Stomach (tissue), 19 donors: ENCODE measurements at places on chromosomes 3 and 15.

GRCh38 chr15:74022706-74023470, 28.4 kb downstream of the PML start:
- peak; percentile 10 for DNase-seq

DNA sequence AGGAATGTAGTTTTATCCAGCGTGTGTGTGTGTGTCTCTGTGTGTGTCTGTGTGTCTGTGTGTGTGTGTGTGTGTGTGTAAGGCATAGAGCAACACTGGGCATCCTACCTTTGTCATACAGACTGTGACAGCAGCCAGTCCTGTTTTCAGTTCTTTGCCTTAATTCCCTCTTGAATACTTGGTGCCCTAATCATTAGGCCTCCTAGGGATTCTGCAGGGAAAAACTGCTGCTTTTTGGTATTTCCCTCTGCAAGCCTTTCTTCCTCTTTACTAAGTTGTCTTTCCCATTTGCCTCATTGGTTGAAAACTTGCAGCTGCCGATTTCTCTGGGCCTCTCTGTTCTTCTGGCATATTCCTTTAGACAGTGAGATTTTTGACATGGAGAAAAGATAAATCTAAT, 9.2 kb downstream of the SLC25A36 start:
- no peak for DNase-seq

DNA sequence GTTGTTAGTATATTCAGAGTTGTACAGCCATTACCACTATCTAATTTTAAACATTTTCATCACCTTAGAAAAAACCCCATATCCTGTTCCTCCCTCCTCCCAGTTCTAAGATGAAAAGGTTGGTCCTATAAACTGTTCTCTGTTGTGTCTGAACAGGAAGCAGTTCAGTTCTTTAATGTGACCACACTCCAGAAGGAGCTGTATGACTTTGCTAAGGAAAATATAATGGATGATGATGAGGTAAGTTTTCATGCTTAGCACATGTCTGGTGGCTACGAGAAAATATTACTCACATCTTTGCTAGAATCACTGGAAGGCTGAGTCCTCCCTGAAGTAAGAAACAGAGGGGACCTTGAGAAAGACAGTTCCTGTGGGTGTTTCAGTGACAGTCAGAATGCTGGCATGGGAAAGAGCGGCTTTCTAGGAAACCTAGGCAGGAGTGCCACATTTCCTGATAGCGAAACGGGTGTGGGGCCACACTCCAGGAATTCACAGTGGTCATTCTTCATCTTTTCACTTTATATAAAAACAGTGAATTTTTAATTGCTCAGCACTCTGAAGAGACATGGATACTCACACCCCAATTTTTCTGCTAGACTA, 20.3 kb downstream of the CRTAP start:
- no peak for DNase-seq

DNA sequence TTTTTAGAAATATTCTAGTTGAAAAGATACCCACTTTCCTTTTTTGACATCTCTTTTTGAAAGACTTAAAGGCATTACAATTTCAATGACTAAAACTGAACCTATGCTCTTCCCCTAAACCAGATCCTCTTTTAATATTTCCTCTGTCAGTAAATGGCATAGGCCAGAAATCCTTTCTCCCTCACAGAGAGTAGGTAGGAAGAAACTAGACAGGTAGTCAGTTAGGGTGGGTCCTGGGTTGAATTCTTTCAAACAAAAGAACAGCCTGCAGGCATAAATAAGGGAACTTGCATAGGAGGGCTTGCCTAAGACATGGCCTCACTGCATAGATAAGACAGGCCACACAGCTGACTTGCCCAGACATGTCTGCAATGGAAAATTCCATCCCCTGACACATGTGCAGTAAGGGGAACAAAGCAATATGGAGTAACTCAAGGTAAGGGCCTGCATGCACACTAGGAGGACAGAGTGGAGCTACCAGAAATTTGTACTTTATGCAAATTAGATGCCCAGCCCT, 23.1 kb downstream of the PLSCR5 start:
- no peak for DNase-seq

- no peak for DNase-seq
These were observed 17.1 kb downstream of the RTP4 start for GRCh38 chr3:187385296-187385695.

- no peak for DNase-seq
These were observed 54.9 kb downstream of the DCUN1D1 start for GRCh38 chr3:182925330-182925943.

DNA sequence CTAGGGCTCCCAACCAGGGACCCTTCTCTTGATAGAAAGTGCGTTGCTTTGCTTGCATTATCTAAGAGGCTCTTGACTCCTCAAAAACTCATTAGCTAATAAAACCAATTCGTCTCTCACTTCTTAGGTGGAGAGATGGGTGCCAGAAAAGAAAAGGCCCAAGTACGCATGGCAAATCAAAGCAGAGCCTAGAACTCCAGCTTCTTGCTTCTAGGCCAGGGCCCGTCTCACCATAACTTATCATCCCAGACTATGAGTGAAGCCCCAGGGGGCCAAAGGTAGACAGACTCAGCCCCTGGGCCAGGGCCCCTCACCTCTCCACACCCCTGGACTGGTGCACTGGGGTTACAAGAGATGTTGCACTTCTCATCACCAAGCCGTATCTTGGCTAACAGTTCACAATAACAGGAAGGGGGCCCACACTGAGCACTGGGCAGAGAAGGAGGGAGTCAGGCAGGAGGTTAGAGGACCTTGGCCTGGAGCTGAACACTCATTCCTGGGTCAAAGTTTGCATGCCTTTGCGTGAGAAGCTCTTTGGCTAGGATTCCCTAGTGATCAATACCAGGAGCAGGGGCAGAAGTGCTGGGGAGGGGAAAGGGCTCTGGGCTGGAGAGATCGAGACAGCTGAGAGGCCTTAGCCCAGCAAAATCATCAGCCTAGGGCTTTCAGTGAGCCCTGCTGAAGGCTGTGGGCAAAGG, 5.4 kb upstream of the CYP1A1 start:
- no peak for DNase-seq
